ENCODE measurements at places on chromosomes 6 and 20.

DNA sequence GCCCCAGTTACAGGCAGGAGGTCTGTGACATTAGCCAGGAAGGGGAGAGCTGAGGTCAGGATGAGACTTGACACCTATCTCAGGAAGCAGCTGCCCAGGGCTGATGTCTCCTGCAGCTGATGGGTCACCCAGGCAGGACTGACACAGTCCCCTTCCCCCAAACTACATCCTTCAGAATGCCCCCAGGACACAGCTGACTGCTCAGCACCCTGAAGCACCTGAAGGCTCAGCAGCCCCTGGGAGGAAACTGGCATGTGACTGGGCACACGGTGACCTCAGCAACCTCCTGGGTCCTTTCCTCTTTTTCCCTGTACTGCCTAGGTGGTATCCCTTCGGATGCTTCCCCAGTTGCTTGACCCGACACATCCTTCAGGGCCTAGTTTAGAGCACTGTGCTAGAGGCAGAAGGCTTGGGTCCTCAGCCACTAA lies 1.9 kb downstream of the SDC4 start:
- DNase-seq: no peak

DNA sequence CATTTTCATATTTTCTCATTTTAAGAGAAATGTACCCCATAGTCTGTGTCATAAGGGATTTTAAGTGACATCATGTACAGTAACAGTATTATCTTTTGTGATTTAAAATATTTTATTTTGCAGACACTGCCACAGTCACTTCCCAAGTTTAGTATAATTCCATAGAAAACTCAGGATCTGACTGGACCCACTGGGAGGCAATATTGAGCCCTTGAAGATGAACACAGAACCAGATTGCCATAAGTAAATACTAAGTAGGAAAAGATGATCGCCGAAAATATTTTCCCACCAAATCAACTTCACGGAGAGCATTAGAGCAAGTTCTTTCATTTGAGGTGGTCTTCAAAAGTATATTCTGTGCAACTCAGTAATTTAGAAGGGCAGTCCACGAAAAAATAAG lies 17.6 kb upstream of the PKHD1 start:
- DNase-seq: no peak

- no peak for DNase-seq
These were observed 49.4 kb downstream of the KAT14 start for GRCh38 chr20:18187020-18187419.

GRCh38 chr20:7897781-7898364 lies 42.4 kb downstream of the HAO1 start:
- DNase-seq: no peak

GRCh38 chr6:38234141-38234540 lies 405.6 kb downstream of the BTBD9 start:
- DNase-seq: no peak

GRCh38 chr6:26024651-26025046 lies 62.0 kb downstream of the TRIM38 start:
- DNase-seq: no peak

DNA sequence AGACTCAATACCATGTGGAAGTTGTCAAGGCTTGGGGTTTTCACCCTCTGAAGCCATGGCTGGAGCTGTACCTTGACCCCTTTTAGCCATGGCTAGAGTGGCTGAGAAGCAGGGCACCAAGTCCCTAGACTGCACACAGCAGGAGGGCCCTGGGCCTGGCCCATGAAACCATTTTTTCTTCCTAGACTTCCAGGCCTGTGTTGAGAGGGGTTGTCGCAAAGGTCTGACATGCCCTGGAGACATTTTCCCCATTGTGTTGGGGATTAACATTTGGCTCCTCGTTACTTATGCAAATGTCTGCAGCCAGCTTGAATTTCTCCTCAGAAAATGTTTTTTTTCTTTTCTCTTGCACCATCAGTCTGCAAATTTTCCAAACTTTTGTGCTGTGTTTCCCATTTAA lies 196.4 kb downstream of the SLC16A10 start:
- no peak for DNase-seq

DNA sequence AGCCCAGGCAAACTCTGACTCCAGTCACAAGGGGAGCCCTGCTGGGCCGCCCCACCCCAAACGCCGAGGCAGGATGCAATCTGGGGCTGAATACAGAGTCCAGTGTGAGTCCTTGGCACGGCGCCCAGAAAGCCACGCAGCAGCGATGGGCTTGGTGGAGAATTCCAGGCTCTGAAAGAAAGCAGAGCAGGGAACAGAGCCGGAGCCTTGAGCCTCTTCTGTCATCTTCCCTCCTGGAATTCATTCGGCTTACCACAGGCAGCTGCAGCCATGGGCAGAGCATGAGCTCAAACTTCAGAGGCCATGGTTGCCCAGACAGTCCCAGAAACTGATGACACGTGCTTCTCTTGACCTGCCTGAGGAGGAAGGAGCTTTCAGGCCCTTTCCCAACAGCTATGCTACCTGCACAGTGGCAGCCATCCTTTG lies 441.1 kb upstream of the JARID2 start:
- DNase-seq: peak; percentile 60

DNA sequence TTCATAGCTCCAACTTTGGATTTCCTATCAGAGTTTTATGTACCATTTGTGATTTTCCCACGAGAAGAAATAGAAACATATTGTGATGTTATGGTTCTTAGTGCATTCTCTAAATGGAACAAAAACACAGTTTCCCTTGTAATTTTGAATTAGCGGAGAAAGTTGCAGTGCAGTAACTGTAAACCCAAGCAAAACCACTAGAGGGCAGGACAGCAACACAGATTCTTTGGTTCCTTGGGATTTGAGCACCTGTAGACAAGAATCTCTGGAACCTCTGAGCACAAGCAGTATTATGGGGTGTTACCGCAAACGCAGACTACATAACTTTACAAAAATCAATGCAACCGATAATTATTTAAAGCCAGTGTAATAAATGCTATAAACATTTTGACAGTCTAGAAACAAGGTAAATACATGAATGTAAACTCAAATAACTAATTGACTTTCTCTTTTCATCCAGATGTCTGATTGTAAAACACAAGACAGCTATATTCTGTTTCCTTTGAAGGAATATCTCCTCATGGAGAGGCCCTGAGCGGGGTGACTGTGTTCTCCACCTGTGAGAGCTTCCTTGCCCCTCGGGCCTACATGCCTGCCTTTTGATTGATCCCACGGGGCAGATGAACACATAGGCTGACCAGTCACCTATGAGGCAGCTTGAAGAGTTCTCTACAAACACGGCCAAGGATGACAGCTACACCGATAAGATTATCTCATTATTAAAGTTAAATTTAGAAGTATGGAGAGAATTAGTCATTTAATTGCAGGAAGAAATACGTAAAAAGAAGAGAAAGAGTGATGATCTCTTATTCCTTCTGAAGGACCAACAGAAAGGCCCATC lies 67.5 kb upstream of the COL21A1 start:
- DNase-seq: peak; percentile 39

DNA sequence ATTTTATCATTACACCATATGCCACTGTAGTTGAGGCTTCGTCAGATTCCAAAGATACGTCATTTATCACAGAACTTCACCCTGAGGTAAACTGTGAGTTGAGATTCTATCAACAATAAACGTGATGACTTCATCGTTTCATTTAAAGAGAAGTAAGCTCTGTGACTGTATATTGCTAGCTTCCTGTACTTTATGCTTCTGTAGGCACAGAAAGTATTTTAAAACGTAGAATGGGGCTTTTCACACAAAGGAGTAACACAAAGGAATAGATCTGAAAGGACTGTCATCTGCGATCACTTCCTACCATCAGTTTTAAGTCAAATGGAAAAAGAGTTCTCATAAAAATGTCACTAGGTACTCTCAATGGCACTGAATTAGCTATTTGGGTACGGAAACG lies 234.4 kb upstream of the MCHR2 start:
- DNase-seq: no peak

GRCh38 chr20:34110025-34110744 lies 1.9 kb downstream of the EIF2S2 start:
- no peak for DNase-seq

DNA sequence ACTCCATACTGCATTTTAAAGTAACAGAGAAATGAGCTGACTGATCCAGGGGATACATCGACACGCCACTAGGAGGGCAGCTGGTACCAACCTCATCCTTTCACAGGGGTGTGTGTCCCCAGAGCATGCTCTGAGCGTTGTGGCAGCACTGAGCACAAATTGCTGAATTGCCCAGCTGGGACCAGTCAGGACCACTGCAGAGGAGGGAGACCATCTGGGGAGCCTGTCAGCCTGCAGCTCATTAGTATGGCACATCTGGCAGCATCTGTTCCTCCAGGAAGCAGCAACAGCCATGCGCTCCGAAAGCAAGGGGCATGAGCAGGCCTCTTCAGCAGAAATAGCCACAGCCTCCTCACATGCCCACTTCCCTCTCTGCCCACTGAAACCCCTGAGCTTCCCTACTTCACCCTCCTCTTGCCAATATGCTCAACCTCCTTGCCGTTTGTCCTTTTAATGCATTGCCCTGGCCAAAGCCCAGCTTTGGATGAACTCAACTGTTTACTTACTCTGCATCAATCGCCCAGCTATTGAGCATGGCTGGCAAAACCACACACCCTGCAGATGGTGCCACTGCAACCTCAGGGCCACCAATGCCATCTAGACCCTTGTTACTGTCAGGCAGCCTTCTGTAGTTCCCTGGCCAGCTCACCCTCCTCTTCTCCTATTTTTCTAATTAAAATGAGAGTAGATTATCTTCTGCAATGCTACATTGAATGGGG lies 77.6 kb upstream of the NEDD9 start:
- DNase-seq: no peak

Measured in AG08396 (cell line).